ENCODE measurements at places on chromosomes 12 and 14.
A peak's percentile ranks its signal among the peaks of the same experiment; 100 is the strongest.

GRCh38 chr12:68455691-68456345, 123.7 kb upstream of the MDM1 start:
- no peak for DNase-seq

DNA sequence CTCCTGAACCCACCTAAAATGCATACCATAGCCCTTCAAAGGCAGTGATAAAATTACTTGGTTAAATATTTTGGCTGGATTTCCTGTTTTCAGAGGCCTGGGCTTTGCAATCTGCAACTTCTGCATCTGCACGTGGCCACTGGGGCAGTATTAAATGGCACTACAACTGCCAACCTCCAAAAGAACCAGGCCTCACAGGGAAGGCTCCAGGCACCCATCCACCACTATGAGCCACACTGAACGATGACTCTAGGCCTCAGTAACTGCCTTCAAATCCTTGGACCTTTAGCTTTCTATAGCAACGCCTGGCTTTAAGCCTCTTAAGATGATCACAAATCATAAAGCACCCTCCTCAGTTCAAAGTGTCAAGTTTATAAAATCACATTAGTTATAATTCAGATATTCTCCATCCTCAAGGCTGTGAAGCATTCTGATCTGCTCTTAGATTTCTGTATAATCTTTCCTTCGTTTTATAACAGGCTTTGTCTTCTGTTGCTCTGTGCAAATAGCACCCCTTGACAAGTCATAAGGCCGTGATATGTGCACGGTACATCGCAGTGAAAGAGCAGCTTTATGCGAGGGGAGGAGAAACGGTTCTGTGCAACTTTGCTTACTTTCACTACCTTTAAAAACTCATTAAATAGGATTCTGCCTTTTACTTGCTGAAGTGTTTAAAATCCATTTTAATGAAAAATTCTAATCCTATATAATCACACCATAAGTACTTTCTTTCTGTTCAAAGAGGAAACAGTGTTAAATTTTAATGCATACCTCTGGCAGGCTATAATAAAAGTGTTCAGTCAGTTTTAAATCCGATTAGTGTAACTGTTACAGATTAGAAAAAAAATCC, 196.4 kb upstream of the G2E3 start:
- DNase-seq = no peak

GRCh38 chr12:1083151-1083888, 92.3 kb downstream of the ERC1 start:
- no peak for DNase-seq

GRCh38 chr12:120156315-120157259, 37.9 kb downstream of the GCN1 start:
- no peak for DNase-seq

GRCh38 chr14:34043627-34044372, 92.9 kb upstream of the EGLN3 start:
- DNase-seq = peak; percentile 88

DNA sequence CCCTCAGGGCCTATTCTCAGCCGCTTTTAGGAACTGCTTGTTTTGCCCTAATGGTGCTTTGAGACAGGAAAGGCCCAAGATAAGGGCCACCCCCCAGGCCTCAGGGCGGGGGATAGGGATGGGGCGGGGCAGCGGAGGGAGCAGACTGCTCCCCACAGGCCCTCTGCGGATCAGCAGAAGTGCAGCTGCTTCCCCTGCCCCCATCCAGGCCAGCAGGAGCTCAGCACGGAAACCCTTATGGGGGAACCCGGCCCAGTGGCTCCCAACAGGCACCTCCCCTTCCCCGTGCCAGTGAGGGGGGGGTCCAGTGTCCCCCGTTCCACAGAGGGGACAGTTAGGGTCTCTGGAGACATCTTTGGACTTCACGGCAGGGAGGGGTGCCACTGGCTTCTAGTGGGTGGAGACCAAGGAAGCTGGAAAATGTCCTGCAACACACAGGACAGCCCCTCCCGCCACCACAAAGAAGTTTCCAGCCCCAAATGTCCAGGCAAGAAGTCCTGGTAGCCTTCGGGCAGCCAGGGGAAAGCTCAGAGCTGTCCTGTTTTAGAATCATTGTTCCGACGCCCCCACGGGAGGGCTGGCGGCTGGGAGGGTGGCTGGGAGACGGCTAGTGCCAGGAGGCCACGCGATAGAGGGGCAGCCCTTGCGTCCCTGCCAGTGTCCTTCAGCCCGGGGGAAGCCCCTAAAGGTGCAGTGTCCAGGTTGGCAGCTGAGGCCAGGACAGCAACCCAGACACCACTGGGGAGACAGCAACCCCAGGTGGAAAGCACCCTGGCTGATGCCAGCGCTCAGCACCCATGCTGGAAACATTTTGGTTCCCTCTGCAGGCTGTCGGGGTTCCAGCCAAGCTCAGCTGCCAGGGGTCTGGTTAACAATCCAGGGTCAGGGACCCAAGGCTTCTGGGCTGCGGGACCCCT, 10.4 kb upstream of the GPR132 start:
- DNase-seq = no peak

GRCh38 chr14:81165188-81165587, 55.6 kb downstream of the GTF2A1 start:
- DNase-seq = no peak

DNA sequence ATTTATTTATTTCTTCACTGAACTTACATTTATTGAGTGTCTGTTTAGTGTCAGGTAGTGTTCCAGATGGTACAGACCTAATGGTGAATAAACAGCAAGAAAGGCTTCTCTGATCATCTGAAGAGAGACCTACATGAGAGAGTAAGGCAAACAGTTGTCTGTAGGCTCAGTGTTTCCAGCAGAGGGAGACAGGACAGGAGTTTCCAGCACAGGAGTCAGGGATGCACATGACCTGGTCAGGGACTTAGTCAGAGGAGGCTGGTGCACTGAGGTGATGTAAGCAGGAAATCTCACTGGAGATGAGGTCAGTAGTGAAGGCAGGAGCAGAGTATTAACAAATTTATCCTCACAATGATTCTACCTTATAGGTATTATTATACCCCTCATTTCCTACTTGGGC, 233.2 kb downstream of the MDGA2 start:
- peak; percentile 78 for DNase-seq

- no peak for DNase-seq
These were observed 155.6 kb downstream of the DYRK2 start for GRCh38 chr12:67804168-67804567.

- DNase-seq = no peak
These were observed 41.2 kb downstream of the RAB21 start for GRCh38 chr12:71795901-71796300.
